T-cell (primary cell): ENCODE measurements at places on chromosomes 3 and 15.

- H3K4me1 ChIP-seq, result peaks cover 7% of the 10 kb centered on the region
- no peaks in the 10 kb centered on the region for H3K36me3 ChIP-seq
- no peak for DNase-seq
- no peak overlapping the region for H3K27ac ChIP-seq
- H3K4me3 ChIP-seq, result no peak overlapping the region
These were observed 4.4 kb downstream of the GXYLT2 start for GRCh38 chr3:72892081-72892775.

DNA sequence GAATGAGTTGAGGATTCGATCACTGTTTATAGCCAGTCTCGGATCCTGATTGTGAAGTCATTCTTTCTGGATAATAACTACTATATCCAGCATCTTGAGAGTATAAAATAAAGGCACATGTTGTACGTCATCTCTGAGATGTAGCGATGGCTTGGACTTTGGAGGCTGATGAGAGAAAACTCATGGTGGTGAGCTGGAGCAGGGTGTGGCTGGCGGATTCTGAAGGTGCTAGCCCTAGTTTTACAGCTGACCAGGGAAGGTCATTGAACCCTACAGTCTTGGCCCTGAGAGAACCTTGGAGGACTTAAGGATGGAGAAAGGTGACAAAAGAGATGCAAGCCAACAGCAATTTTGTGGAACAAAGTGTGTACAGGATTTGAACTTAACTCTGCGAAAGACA lies 153.8 kb downstream of the IGF1R start:
- H3K4me1 ChIP-seq, result peaks cover 19% of the 10 kb centered on the region
- no peak overlapping the region for H3K27ac ChIP-seq
- no peak for DNase-seq
- no peak overlapping the region for H3K4me3 ChIP-seq
- no peaks in the 10 kb centered on the region for H3K27me3 ChIP-seq

DNA sequence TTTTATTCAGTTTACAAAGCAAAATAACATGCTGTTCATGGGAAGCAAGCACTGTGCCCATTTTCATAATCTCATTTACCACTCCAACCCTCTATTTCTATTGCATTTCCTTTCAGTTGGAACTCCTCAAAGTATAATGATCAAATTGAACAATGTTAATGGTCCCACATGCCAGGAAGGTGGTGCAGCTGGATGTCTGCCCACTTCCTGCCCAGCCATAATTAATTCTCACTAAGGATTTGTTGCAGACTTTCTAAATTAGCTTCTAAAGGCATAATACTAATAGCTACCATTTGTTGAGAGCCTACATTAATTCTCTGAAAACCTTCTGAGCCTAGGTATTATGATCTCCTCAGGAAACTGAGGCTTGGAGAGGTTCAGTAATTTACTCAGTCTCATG lies 316.1 kb upstream of the TPM1 start:
- H3K27ac ChIP-seq, result no peak overlapping the region
- no peak for DNase-seq
- H3K4me1 ChIP-seq, result no peaks in the 10 kb centered on the region
- H3K36me3 ChIP-seq, result no peaks in the 10 kb centered on the region
- H3K4me3 ChIP-seq, result no peak overlapping the region
- H3K27me3 ChIP-seq, result no peaks in the 10 kb centered on the region

DNA sequence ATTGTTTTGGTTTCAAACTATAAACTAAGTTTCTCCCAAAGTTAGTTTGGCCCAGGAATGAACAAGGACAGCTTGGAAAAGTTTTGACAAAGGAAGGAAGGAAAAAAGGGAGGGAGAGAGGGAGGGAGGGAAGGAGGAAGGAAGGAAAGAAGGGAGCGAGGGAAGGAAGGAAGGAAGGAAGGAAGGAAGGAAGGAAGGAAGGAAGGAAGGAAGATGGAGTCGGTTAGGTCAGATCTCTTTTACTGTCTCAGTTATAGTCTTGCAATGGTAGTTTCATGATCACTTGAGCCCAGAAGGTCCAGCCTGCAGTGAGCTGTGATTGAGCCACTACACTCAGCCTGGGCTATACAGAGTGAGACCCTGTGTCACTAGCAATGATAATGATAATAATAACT lies 12.3 kb upstream of the UBXN7 start:
- H3K4me1 ChIP-seq, result no peaks in the 10 kb centered on the region
- H3K27me3 ChIP-seq, result no peaks in the 10 kb centered on the region
- no peaks in the 10 kb centered on the region for H3K36me3 ChIP-seq
- DNase-seq, result no peak
- no peak overlapping the region for H3K27ac ChIP-seq
- no peak overlapping the region for H3K4me3 ChIP-seq

DNA sequence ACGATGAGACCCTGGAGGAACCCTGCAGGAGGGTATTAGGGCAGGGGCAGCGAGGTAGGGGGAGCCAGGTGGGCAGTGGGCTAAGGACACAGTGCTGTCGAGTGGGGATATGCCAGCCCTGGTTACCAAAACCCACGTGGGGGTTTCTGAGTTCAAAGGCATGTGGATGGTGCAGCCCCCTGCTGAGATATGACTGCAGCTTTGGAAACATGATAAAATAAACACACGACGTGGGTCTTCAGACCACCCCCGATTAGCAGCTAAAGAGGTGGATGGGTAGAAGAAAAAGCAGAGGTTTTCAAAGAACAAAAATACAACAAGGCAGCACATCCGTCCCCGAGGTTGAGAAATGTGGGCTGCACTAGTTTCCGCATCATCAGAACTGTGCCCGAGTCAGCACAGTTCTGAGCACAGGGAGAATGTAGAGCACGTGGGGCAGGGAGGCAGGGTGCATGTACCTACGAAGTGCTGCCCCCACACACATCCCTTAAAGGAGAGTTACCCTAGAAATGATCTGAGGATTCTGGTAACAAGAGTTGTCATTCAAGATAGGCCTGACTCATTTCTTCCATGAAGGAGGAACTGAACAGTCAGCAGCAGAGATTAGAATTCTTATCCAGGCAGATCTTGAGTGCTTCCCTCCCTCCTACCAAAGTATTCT lies 121.3 kb downstream of the RPLP1 start:
- H3K27ac ChIP-seq, result no peak overlapping the region
- no peak overlapping the region for H3K4me3 ChIP-seq
- no peaks in the 10 kb centered on the region for H3K36me3 ChIP-seq

DNA sequence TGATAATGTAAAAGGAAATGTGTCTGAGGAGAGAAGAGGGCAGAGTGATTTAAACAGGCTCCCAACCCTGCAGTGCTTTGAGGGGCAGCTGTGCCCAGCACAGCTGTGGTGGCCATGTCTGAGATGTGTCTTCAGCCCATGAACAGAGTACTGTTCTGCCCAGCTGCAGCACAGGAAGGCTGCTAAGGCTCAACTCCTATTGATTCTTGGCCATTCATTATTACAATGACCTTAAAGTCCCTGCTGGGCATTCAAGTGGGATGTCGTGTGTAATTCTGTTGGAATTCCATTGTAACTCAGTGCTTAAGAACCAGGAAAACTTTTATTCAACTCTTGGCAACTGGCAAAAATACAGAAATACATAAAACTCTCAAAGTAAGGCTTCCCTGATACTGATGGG lies 229.3 kb downstream of the MCTP2 start:
- no peaks in the 10 kb centered on the region for H3K27me3 ChIP-seq
- H3K4me1 ChIP-seq, result no peaks in the 10 kb centered on the region
- peaks cover 6% of the 10 kb centered on the region for H3K36me3 ChIP-seq

- DNase-seq, result no peak
- no peak overlapping the region for H3K4me3 ChIP-seq
- H3K27ac ChIP-seq, result no peak overlapping the region
- H3K4me1 ChIP-seq, result no peaks in the 10 kb centered on the region
- no peaks in the 10 kb centered on the region for H3K27me3 ChIP-seq
- H3K36me3 ChIP-seq, result no peaks in the 10 kb centered on the region
These were observed 90.9 kb upstream of the AGBL1 start for GRCh38 chr15:85988741-85989140.

GRCh38 chr15:60184579-60184978 lies 180.5 kb downstream of the FOXB1 start:
- no peak for DNase-seq
- no peaks in the 10 kb centered on the region for H3K27me3 ChIP-seq
- H3K4me1 ChIP-seq, result no peaks in the 10 kb centered on the region
- no peak overlapping the region for H3K4me3 ChIP-seq

DNA sequence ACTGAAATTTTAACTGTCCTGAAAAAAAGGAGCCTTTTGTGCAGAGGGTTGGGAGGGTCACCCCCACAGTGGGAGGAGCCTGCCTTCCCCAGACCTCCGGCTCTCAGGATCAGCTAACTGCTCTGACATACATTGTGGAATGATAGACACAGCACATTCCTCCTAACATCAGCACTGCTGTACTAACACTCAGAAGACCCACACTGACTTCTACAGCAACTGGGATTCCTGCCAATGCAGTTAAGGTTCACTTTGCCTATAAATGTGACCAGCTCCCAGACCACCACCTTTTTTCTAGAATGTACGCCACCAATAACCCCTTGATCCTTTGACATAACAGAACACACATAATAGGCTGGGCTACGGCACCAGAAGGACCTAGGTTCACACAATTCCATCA lies 3.2 kb downstream of the CPEB1 start:
- no peak overlapping the region for H3K4me3 ChIP-seq
- H3K36me3 ChIP-seq, result no peaks in the 10 kb centered on the region
- peaks cover 49% of the 10 kb centered on the region for H3K27me3 ChIP-seq
- H3K27ac ChIP-seq, result no peak overlapping the region

DNA sequence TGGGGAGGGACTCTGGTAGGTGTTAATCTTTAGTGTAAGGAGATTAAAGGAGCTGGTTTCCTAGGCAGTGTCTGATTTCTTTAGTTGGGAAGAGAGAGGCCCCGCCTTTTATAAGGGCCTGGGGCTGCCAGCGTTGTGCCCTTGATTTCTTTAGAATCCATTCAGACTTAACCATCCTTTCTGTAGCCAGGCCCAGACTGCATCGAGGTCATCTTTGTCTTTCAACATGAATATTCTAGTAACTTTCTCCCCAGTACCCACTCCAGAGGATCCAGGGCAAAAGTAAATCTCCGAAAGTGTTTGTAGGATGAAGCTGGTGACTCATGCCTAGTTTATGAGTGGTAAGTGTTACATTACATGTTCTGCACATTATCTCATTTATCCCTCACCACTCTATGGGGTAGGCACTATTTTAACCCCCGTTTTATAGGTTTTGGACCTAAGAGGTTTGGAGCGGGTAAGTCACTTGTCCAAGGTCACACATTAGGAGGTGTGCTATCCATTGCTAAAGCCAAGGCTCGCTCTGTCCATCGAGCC lies 11.8 kb upstream of the USP3 start:
- no peak for DNase-seq
- H3K36me3 ChIP-seq, result no peaks in the 10 kb centered on the region
- no peaks in the 10 kb centered on the region for H3K27me3 ChIP-seq
- peaks cover 32% of the 10 kb centered on the region for H3K4me1 ChIP-seq
- no peak overlapping the region for H3K27ac ChIP-seq
- H3K4me3 ChIP-seq, result no peak overlapping the region

GRCh38 chr3:107250221-107250620 lies 127.0 kb upstream of the CCDC54 start:
- H3K4me3 ChIP-seq, result no peak overlapping the region
- no peak overlapping the region for H3K27ac ChIP-seq

GRCh38 chr3:29978036-29978435 lies 628.4 kb upstream of the TGFBR2 start:
- DNase-seq, result no peak
- H3K36me3 ChIP-seq, result no peaks in the 10 kb centered on the region

GRCh38 chr3:127585163-127585812 lies 5.2 kb downstream of the TPRA1 start:
- H3K4me1 ChIP-seq, result peaks cover 36% of the 10 kb centered on the region
- no peaks in the 10 kb centered on the region for H3K36me3 ChIP-seq
- no peak overlapping the region for H3K4me3 ChIP-seq
- no peak overlapping the region for H3K27ac ChIP-seq
- no peak for DNase-seq

DNA sequence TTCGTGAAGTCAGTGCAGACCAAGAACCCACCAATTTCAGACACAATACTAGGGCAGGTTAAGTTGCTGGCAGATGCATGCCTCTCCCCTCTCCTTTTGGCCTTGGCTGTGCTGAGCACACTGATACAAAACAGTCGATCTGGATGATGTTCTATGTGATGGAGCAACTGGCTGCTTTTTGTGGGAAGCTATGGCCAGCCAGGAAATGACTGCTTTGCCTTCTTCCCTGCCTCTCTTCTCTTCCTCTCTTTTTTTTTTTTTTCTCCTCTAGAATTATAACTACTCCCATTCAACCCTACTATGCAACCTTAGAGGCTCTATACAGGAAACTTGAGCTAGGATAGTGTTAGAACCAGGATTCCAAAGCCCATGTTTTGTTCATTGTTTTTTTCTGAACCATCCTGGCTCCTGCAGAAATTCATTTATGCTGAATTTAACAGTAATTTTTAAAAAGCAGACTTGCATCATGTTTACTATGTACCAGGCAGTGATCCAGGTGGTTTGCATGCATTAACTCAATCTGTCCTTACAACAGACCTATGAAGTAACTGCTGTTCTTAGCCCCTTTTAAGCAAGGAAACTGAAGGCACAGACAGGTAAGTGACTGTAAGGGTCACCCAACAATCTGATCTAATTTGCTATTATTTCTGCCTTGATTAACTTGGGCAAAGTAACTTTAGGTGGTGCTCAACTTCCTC lies 62.9 kb downstream of the PLD1 start:
- H3K27ac ChIP-seq, result no peak overlapping the region
- H3K27me3 ChIP-seq, result peaks cover 6% of the 10 kb centered on the region
- H3K4me3 ChIP-seq, result no peak overlapping the region
- no peak for DNase-seq
- H3K4me1 ChIP-seq, result no peaks in the 10 kb centered on the region

GRCh38 chr15:90644952-90645725 lies 72.0 kb upstream of the BLM start:
- no peak overlapping the region for H3K27ac ChIP-seq
- H3K4me1 ChIP-seq, result peaks cover 19% of the 10 kb centered on the region
- H3K27me3 ChIP-seq, result no peaks in the 10 kb centered on the region
- DNase-seq, result no peak
- no peak overlapping the region for H3K4me3 ChIP-seq
- peaks cover 6% of the 10 kb centered on the region for H3K36me3 ChIP-seq

DNA sequence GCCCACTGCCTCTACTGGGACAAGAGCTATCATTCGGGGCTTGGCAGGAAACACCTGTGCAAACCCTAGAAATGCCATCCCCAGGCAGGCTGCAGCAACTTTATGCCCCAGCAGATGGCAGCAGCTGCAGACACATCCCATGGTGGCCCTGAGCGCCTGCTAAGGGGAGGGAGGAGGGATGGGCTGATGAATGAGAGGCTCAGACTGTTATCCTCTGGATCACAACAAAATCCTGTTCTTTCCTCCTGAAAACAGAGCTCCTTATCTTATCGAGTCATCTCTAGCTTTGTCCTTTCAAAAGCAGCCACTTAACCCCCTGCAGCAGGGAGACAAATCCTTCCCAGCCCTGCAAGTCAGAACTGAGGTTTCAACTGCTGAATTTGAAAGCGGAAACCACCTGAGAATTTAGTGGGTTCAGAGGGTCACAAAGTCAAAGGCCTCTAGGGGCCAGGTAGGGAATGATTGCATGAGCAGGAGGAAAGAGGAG lies 90.6 kb upstream of the PROK2 start:
- no peaks in the 10 kb centered on the region for H3K27me3 ChIP-seq
- H3K27ac ChIP-seq, result no peak overlapping the region
- no peaks in the 10 kb centered on the region for H3K36me3 ChIP-seq
- H3K4me3 ChIP-seq, result no peak overlapping the region
- H3K4me1 ChIP-seq, result no peaks in the 10 kb centered on the region

- H3K4me3 ChIP-seq, result no peak overlapping the region
- H3K27ac ChIP-seq, result no peak overlapping the region
- no peaks in the 10 kb centered on the region for H3K36me3 ChIP-seq
- H3K4me1 ChIP-seq, result no peaks in the 10 kb centered on the region
- H3K27me3 ChIP-seq, result peaks cover 26% of the 10 kb centered on the region
These were observed 4.3 kb downstream of the RBP1 start for GRCh38 chr3:139534992-139535879.

- peak; percentile 25 for DNase-seq
- no peak overlapping the region for H3K4me3 ChIP-seq
- H3K27me3 ChIP-seq, result no peaks in the 10 kb centered on the region
- peaks cover 34% of the 10 kb centered on the region for H3K4me1 ChIP-seq
- no peaks in the 10 kb centered on the region for H3K36me3 ChIP-seq
- H3K27ac ChIP-seq, result peak overlapping the region; percentile 57
These were observed 123.1 kb downstream of the ZNF609 start for GRCh38 chr15:64583519-64583918.
